GM10248 (cell line): ENCODE measurements at places on chromosomes 6 and 20.

- DNase-seq: no peak
Measured at GRCh38 chr6:142845624-142846458, 99.1 kb downstream of the HIVEP2 start.

- DNase-seq: no peak
Measured at GRCh38 chr6:53930330-53930729, 135.5 kb downstream of the LRRC1 start.

DNA sequence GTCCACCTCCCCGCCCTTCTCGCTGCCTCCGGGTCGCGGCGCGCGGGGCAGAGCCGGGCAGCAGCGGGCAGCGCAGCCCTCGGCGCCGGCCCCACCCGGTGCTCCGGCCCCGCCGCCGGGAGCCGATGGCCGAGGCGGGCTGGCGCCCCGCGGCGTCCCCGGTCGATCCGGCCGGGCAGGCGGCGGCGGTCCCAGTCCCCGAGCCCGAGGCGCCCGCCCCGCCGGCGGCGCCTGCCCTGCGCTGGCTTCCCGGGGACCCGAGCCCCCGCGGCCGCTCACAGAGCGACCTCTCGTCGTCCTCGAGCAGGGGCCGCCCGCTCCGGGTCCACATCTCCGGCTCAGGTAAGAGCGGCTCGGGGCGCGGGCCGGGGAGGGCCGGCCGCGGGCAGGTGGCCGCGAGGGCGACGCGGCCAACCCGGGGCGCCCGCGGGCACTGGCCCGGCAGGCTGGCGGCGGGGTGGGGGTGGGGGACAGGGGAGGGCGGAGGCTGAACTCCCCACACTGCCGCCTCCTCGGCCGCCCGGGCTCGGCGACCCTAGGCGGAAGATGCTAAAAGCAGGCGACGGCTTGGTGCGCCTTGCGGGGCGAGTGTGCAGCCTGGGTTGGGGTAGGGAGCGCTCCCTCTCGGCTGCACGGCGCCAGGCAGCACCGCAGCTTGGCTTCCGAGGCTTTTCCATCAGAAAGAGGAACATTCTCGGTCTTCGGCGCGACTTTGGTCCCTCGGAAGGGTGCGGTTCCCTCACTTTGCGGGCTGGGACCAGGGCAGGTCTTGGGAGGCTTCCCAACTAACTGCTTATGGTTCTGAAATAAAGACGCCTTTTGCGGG lies 25.6 kb upstream of the FUCA2 start:
- DNase-seq: peak; percentile 58

GRCh38 chr6:99002831-99003230 lies 55.1 kb upstream of the FBXL4 start:
- DNase-seq: no peak

GRCh38 chr6:118791499-118791898 lies 102.5 kb upstream of the ASF1A start:
- no peak for DNase-seq

DNA sequence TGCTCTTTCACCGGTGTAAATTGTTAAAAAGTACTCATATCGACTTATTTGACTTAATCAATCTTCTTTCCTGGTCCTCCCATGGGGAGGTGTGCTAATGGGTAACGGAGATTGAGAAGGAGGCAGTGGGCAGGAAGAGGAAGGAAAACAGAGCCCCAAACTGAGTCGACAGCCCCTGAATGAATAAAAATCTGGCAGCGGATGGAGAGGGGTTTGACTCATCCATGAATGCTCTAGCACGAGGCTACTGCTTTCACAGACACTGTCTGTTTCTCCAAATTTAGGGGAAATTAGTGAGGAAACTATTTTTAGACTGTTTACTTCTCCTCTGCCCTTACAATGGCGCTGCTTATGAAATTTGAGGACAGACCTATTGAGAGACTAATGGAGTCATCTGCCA lies 142.2 kb upstream of the ATXN1 start:
- DNase-seq: no peak

DNA sequence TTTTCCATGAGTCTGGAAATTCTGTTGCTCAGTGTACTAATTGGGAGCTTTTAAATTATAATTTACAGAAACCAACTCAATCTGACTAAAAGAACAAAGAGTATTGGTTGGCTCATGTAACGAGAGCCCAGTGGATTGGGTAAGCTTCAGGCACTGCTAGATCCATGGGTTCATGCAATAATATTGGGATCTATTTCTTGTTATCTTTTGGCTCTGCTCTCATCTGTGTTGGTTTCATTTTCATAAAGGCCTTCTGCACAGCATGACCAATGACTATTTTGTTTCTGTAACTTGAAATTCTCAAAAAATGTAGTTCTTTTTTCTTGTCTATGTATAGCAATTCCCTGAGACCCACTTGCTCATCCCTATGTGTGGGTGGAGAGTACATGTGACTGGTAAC lies 12.0 kb downstream of the SLC2A10 start:
- DNase-seq: no peak

DNA sequence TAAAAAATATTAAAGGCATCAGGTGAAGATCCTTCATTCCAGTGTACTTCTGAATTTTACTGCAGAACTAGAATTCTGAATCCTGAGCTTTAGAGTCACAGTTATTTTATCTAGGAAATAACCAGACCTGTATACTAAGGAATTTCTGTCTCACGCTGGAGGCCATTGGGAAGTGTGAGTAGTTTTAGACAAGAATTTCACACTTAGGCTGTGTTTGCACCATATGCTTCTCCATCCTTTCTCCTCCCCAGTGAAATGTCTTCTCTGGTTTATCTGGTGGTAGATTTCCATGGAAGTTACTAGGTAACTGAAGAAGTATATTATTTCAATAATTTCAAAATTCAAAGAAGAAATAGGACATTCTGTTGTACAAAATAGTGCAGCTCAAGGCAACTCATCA lies 83.1 kb downstream of the SLC35F1 start:
- no peak for DNase-seq

GRCh38 chr6:111024681-111025080 lies 42.8 kb downstream of the RPF2 start:
- no peak for DNase-seq

DNA sequence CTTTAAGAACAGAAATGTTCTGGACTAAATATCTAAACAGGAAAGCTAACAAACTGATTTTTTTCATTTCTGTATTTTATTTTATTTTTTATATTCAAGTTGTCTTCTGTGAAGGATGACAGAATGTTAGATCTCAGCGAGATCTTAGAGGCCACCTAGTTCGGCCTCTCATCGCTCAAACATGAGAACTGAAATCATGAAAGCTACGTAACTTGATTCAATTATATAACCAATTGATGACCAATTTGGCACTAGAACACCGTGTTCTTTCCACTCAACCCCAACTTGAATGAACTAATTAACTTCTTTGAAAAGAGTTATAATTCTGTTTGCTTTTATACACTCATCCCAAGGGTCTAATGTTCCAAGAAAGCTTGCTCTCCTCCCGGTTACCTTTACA lies 24.6 kb upstream of the RNF217 start:
- no peak for DNase-seq

DNA sequence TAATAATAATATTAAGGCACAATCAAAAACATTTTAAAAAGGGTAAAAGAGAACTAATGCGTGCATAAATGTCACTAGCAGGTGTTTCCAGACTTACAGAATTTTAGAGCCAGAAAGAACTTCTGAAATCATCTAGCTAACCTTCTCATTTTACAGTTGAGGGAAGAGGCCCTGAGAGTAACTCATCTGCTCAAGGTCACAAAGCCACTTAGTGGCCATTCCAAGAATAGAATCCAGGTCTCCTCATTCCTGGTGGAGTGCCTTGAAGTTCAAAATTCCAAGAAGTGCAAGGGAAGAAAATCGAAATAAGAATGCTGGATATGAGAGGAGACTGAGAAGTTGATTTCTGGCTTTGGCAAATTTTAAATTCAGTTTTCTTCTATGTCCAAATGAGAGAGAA lies 3.2 kb upstream of the KIAA0408 start:
- DNase-seq: no peak

- no peak for DNase-seq
Measured at GRCh38 chr6:6569811-6570164, 18.7 kb upstream of the LY86 start.

- DNase-seq: no peak
Measured at GRCh38 chr6:134603561-134603960, 285.6 kb upstream of the SGK1 start.

DNA sequence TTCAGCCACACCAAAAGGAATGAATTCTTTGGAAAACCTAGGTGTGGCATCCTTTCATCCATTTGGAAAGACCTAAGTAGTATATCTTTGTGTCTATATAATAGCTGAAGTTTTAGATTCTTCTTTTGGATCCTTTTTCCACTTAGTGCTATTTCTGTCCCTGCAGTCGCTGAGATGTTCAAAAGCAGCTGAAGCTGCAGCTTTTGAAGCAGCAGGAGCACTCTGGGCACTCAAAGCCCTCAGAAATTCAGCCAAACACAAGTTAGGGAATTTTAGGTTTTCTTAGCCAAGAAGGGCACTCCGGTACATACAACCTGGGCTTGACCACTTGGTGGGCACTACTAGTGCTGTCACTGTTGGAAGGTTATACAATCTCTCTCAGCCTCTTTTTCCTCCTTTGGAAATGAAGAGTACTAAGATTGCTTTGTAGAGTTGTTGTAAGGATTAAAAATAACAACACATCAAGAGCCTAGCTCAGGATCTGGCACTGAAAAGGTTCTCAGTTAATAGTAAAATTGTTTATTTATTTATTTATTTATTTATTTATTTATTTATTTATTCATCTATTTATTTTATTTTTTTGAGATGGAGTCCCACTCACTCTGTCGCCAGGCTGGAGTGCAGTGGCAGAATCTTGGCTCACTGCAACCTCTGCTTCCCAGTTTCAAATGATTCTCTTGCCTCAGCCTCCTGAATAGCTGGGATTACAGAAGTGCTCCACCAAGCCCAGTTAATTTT lies 71.9 kb upstream of the SLC22A16 start:
- DNase-seq: no peak

DNA sequence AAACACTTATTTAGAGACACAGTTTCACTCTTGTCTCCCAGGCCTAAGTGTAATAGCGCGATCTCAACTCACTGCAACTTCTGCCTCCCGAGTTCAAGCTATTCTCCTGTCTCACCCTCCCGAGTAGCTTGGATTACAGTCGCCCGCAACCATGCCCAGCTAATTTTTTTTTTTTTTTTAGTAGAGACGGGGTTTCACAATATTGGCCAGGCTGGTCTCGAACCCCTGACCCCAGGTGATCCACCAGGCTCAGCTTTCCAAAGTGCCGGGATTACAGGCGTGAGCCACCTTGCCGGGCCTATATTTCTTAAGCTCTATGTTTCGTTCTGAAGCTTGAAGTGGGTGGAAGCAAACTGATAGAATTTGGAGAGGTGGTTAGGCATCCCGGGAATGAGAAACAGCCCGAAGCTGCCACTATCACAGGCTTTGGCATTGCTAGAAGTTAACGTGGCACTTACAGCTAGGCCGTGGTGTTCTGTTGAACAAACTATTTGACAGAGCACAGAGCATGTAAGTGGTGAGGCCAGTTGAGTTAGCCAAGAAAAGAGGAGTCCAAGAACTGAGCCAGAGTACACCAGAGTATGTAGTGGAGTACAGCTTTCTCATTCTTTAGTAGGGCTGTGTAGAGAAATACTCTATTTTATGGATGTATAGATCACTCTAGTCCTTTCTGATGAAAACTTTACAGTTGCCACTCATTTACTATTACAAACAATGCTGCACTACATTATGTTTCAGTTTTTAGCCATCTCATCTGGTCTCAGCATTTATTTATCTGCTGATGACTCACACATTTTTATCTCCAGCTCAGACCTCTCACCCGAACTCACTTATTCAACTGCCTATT lies 62.0 kb upstream of the HFE start:
- no peak for DNase-seq

DNA sequence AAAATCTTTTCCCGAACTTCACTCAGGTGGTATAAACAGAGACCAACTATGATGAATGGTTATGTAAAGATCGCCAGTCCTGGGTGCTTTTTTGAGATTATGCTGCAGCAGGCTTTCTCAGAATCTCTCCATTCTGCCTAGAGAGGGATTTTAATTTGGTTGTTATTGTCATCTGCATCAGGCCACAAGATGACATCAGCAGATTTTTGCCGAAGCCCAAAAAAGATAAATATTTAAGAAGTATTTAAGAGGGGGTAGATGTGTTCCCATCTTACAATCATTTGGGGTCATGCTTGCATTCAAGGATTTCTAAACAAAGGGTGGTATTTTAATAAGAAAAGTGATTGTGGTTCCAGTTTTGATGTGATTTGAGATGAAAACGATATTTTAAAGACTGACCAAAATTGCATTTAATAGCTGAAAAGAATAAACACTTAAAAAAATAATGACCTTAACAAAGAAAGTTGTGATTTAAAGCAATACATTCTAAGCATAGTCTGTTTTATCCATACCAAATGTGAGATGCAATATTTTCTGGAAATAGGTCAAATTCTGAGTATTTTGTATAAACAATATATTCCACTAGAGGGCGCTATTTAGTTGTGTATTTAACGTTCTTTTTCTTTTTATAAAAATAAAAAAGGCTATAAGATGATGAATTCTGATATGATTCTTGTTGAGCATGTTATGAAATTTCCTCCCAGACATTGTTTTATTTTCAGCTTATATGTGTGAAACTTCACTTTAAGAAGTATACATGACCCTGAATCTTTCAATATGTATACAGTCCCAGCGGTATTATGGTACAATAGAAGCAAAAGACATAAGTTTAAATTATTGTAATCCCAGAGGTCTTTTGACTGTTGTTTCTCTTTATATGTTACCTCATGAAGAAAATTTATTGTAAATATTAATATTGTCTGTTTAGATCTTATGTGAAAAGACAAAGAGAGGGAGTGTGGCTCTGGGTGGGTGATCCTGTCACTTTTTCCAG lies 51.0 kb upstream of the ZFP64 start:
- DNase-seq: peak; percentile 31

DNA sequence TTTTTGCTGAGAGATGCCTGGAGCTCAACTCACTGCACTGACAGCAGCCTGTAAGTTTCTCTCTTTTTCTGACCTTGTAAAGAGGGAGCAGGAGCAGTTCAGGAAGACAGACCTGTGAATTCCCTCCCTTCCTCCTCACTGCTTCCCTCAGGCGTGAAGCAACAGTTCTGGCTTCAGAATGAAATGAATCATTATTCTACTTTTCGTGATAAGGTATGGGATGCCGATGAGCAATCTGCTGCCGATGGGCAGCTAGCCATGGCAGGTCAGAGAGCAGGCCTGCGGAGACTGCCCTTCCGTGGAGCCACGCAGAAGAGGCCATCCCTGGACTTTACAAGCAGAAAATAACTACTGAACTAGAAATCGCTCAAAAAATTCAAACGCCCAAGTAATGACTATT lies 426.5 kb upstream of the RNF217 start:
- DNase-seq: no peak

GRCh38 chr6:152952045-152952444 lies 30.8 kb downstream of the FBXO5 start:
- no peak for DNase-seq
